ENCODE measurements at places on chromosomes 5 and 9. TPM values are rescaled to one million over a fixed set of nuclear protein-coding genes. Genes with fewer than 3 reads are reported as not detected.

The JAK2 gene
- polyA plus RNA-seq: 3.1 TPM

The ZNF462 gene
- polyA plus RNA-seq: 3.0 TPM

The ZNF883 gene
- polyA plus RNA-seq: 1.8 TPM

The TRAF1 gene
- 4.6 TPM for polyA plus RNA-seq

The TXNDC8 gene
- not detected for polyA plus RNA-seq

The PHF24 gene
- polyA plus RNA-seq: not detected

The ACOT12 gene
- polyA plus RNA-seq: not detected

The PAEP gene
- polyA plus RNA-seq: not detected

The DBH gene
- not detected for polyA plus RNA-seq

The DPYSL3 gene
- 19.3 TPM for polyA plus RNA-seq

The FOXD4L4 gene
- not detected for polyA plus RNA-seq

The PRLR gene
- not detected for polyA plus RNA-seq

The GPR150 gene
- polyA plus RNA-seq: not detected

- DNase-seq: no peak
Measured at GRCh38 chr5:115961381-115962238, 665 bp upstream of the LVRN start.

DNA sequence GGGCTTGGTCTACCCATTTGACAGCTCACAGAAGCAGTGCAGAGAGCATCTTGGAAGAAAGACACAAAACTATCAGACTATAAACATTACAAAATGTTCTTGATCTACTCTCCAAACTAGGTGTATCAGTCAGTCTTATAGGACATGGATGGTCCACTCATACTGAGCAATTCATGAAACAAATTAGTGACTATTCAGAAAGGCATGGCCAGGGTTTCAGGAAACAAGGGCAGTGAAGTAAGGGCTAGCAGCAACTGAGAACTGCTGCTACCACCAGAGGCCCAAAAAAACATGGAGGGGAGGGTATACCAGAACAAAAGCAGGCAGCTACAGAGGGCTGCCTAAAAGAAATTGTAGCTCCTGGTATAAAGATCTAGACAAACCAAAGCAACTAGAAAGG is 287.0 kb downstream of the PIK3R1 start:
- no peak for DNase-seq

DNA sequence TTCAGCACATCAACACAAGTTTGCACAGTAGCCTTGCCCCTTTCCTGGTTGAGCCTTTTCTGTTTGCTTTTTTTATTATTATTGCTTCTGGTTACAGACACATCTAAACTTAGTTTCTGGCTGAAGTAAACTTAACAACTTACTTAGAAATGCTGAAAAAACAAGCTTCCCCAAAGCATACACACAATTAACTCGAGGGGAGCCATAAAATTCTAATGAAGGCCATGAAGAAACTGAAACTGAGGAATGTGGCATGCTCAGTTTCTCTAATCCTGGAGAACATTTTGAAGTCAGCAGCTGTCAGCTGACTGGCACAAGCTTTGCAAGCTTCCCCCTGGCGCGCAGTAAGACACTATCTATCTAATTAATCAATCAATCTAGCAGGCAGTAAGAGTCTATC is 3.7 kb downstream of the MYO10 start:
- no peak for DNase-seq

DNA sequence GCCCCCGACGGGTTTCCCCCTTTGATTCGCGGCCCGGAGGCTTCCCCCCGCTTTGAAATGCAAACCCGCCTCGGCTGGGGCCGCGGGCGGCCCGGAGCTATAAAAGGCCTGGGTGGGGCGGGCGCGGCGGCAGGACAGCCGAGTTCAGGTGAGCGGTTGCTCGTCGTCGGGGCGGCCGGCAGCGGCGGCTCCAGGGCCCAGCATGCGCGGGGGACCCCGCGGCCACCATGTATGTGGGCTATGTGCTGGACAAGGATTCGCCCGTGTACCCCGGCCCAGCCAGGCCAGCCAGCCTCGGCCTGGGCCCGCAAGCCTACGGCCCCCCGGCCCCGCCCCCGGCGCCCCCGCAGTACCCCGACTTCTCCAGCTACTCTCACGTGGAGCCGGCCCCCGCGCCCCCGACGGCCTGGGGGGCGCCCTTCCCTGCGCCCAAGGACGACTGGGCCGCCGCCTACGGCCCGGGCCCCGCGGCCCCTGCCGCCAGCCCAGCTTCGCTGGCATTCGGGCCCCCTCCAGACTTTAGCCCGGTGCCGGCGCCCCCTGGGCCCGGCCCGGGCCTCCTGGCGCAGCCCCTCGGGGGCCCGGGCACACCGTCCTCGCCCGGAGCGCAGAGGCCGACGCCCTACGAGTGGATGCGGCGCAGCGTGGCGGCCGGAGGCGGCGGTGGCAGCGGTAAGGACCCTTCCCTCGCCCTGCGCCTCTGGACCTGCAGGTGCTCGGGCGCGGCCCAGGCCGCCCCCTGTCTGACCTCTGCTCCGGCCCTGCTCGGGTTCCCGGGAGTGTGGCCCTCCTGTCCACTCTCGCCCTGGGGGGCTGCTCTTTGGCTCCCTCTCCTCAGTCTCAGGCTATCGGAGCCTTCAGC is at the start of gene CDX1:
Gene CDX1 (plus strand): TSS at position 129 of the 862 bp plus-strand sequence. CDS start 99 bp downstream, at position 228.
- no peak for DNase-seq

- no peak for DNase-seq
Measured at GRCh38 chr5:123456242-123456641, 33.0 kb upstream of the CEP120 start.

- no peak for DNase-seq
Measured at GRCh38 chr9:137194909-137195308, 5.6 kb downstream of the TPRN start.

- DNase-seq: no peak
Measured at GRCh38 chr5:92514896-92515295, 1066.1 kb downstream of the NR2F1-AS1 start.

DNA sequence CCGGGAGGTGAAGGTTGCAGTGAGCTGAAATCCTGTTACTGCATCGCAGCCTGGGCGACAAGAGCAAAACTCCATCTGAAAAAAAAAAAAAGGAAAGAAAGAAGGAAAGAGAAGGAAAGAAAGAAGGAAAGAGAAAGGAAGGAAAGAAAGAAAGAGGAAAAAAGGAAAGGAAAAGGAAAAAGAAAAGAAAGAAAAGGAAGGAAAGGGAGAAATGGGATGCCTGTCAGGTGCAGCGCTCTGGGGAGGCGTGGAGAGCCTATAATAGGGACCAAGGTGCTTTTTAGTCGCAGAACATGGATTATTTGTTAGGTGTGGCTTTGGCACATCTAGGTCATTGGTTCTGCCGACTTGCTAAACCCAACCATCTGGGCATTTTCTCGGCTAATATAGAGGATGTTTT is 17.9 kb downstream of the EXOSC2 start:
- no peak for DNase-seq

GRCh38 chr5:177354711-177355110 is 3.0 kb upstream of the RGS14 start:
- no peak for DNase-seq

DNA sequence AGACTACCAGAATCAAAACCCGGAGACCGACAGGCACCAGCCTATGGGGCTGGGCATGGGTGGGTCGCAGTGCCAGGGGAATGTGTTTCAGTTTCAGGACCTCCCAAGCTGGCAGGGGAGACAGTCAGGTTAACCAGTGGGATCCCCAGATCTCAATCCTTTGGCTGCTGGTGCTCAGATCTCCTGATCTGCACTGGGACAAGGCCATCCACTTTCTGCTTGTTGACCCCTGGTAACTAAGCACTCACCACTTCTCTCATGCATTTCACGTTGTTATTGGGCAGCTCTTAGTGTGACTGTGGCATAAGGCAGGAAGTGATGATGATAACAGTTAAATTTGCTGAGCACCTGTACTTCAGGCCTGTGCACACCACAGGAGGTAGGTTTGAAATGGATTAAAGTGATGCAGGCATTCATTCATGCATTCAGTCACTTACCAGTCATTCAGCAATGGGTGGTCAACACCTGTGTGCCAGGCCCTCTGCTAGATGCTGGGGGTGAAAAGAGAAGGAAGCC is 42.1 kb upstream of the STXBP1 start:
- no peak for DNase-seq

- DNase-seq: no peak
Measured at GRCh38 chr5:149019679-149020078, 43.2 kb downstream of the SH3TC2 start.

DNA sequence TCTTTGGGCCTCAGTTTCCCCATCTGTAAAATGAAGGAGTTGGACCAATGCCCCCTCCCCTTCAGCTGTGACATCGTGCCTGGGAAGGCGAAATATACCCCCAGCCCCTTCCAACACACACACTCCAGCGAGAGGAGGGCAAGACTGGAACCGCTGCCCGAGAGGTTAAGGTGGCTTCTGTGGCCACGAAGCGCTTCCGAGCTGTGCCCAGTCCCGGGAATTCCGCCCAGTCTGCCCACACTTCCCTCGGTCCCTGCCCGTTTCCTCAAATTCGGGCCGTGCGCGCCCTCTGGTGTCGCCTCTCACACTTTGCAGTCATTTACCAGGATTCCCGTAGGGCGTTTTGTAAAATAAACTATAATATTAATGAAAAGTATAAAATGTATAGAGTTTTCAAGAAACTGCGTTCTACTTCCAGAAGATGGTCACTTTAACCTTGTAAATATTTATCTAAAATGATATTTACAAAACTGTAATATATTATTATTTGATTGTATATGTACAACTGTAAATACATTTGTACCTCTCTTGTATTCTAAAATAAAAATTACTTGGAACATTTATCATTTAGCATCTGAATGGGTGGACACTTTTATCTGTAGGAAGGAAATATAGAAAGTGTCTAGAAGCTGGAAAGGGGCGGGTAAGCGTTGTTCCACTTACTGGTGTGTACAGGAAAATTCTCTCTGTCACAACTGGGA is 11.0 kb upstream of the EXOSC2 start:
- peak; percentile 91 for DNase-seq

- DNase-seq: peak; percentile 96
Measured at GRCh38 chr5:131165119-131165727, at the start of gene HINT1. HINT1 (minus strand) TSS chr5:131165256; CDS start chr5:131165205, 51 bp downstream.

DNA sequence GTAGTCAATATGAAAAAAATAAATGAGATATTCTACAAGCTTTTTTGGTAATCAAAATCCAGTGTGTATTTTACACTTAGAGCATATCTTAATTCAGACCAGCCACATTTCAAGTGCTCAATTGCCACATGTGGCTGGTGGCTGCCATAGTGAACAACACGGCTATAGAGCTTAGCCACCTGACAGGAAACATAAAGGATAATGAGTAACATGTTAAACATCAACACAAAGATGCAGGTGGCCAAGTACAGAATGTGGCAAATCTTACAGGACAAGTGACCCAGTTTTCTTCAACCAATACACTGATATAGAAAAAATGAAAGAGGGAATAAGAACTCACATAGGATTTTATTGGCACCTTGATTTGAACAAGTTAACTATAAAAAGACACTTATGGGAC is 61.4 kb downstream of the KIF24 start:
- DNase-seq: no peak

DNA sequence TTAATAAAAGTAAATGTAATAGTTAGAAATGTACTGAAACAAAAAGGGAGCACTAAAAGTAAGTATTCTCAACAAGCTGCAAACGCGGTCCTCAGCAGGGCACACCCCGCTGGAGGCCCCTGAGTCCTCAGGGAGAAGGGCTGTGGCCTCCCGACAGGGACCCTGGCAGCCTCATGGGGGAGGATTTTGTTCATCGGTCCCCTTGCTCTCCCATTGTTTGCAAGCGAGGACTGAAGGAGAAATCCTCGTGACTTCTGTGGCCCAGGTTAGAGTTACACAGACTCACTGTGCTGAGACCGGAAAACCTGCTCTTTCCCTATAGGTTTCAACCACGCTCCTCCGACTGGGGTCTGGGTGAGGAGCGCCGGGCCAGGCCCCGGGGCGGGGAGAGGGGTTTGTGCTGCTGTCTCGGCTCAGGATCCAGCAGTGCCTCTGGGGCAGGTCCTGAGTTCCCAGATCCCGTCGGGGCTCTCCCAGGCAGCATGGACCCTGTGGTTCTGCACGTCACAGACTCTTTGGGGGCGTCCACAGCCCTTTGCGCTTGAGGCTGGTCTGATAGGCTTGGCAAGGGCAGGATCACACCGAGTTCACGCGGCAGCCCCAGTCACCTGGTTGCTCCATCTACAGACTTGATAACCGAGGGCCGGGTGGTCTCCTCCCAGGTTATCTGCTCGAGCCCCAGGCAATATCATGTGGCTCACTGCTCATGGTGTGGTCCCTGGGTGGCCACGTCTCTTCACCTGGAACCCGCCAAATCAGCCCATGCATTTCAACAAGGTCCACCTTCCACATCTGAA is 38.8 kb downstream of the MRPL36 start:
- DNase-seq: no peak

GRCh38 chr9:80873861-80874260 is 815.5 kb downstream of the TLE1 start:
- no peak for DNase-seq

DNA sequence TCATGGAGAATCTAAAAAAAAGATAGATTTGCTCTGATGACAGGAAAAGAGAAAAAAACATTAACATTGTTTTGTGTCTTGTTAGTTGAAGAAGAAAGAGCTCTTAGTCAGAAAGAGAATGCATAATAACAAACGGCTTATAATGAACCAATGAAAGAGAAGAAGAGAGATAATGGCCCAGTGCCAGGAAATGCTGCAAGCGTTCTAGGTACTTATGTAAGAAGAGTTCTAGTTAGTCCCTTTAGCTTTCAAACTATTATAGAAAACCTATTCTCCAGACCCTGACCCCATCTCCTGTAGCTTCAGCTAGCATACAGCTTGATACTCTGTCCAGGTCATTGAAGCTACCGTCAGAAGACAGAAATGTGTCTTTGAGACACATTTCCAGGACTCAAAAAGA is 70.2 kb downstream of the FBXL17 start:
- no peak for DNase-seq

GRCh38 chr9:19113964-19114679 is 11.4 kb upstream of the HAUS6 start:
- DNase-seq: no peak

- no peak for DNase-seq
Measured at GRCh38 chr5:159782197-159782994, 133.9 kb upstream of the ADRA1B start.

DNA sequence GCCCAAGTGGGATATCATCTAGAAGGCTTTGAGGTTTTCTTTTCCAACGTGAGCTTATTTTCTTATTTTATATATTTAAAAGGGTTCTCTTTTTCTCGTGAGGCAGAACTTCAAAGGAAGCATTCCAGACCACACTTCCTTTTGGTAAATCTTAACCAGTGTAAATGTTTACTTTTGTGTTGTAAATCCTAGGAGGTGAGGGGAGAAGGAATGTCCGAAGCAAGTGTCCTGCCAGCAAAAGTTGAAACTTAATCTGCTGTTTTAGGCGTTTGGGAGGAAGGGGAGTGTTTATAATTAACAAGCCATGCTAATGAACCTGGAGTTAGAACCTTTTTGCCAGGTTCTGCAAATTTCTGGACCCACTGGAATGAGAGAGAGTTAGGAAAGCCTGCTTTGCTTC is 37.9 kb downstream of the WWC1 start:
- DNase-seq: no peak
